Calu3 (cell line): ENCODE measurements at places on chromosomes 11 and 22.

DNA sequence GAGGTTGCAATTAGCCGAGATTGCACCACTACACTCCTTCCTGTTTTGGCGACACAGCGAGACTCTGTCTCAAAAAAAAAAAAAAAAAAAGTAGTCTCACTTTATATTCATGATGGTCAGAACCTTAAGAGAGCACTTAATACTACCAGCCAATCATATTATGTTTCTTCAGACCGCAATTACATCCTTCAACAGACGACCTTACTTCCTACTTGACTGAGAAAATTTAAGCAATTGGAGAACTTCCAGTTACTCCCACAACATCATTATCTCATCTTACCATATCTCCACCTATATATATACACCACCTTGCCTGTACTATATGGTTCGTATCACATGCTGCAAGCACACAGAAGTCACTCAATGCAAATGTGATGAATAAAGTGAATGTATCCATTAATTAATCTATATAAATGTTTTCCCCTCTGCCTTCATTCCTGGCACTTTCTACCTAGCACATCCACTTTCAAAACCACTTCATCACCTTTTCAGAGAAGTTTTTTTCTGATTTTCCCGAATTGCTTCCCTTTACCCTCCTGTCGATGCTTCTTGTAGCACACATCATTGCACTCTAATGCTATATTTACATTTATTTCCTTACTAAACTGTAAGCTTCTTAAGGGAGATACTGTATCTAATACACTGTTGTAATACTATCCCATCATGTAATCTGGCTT, 13.8 kb downstream of the ATP5MG start:
- H3K27ac ChIP-seq = no peak overlapping the region
- H3K4me3 ChIP-seq = no peak overlapping the region
- H3K36me3 ChIP-seq = peaks cover 8% of the 10 kb centered on the region
- DNase-seq = no peak
- H3K4me1 ChIP-seq = peaks cover 20% of the 10 kb centered on the region

GRCh38 chr11:119172513-119172912, 4.0 kb downstream of the NLRX1 start:
- H3K27me3 ChIP-seq = no peaks in the 10 kb centered on the region
- no peak for DNase-seq
- no peak overlapping the region for H3K4me3 ChIP-seq

GRCh38 chr11:10594407-10594806, 25.9 kb upstream of the LYVE1 start:
- peaks cover 23% of the 10 kb centered on the region for H3K4me1 ChIP-seq
- peak; percentile 25 for DNase-seq
- peaks cover 4% of the 10 kb centered on the region for H3K36me3 ChIP-seq
- no peak overlapping the region for H3K4me3 ChIP-seq
- H3K27ac ChIP-seq = peak overlapping the region; percentile 82
- H3K27me3 ChIP-seq = no peaks in the 10 kb centered on the region

- H3K4me3 ChIP-seq = peak overlapping the region; percentile 93
These were observed 606 bp downstream of the DRG1 start for GRCh38 chr22:31400023-31400397.

- H3K27ac ChIP-seq = no peak overlapping the region
- H3K36me3 ChIP-seq = no peaks in the 10 kb centered on the region
- peaks cover 2% of the 10 kb centered on the region for H3K27me3 ChIP-seq
- no peak overlapping the region for H3K4me3 ChIP-seq
- H3K4me1 ChIP-seq = no peaks in the 10 kb centered on the region
- DNase-seq = no peak
These were observed 393.7 kb downstream of the TMEM135 start for GRCh38 chr11:87431392-87431791.
